ENCODE measurements at places on chromosomes 1 and 21. TPM values are rescaled to one million over a fixed set of nuclear protein-coding genes. Genes with fewer than 3 reads are reported as not detected.

The SPRR2B gene
- not detected for total RNA-seq

The KIAA0040 gene
- 1.3 TPM for total RNA-seq

The LCE1F gene
- not detected for total RNA-seq

The TRIM33 gene
- total RNA-seq: 33.4 TPM

The FAM151A gene
- not detected for total RNA-seq

The B3GALT5 gene
- 0.43 TPM for total RNA-seq

The C21orf58 gene
- 2.9 TPM for total RNA-seq

The AIRE gene
- total RNA-seq: not detected

The SEC22B gene
- total RNA-seq: 143 TPM

The TEX38 gene
- total RNA-seq: not detected

The ZYG11A gene
- total RNA-seq: 0.22 TPM

The PTP4A2 gene
- total RNA-seq: 989 TPM

The ZFP69 gene
- 3.9 TPM for total RNA-seq

The PGLYRP3 gene
- not detected for total RNA-seq

The FALEC gene
- total RNA-seq: not detected

The ANGPTL3 gene
- 0.11 TPM for total RNA-seq

The FAM72D gene
- 0.65 TPM for total RNA-seq

The CCDC181 gene
- 0.78 TPM for total RNA-seq

The PRAMEF17 gene
- total RNA-seq: not detected

The NOL9 gene
- total RNA-seq: 38.3 TPM

The AGT gene
- total RNA-seq: 2.1 TPM

The RPL22 gene
- total RNA-seq: 161 TPM

The KRTAP19-1 gene
- not detected for total RNA-seq

The LRRC38 gene
- total RNA-seq: not detected

The PRR9 gene
- not detected for total RNA-seq

The CLDN17 gene
- not detected for total RNA-seq

The MAEL gene
- total RNA-seq: not detected

The RALGPS2 gene
- 55.4 TPM for total RNA-seq

The HSD3B2 gene
- total RNA-seq: not detected

The TSPAN2 gene
- 7.1 TPM for total RNA-seq

The SH2D2A gene
- total RNA-seq: 0.52 TPM

The MPZ gene
- total RNA-seq: 1.8 TPM

The COL8A2 gene
- 53.4 TPM for total RNA-seq

The FNDC5 gene
- 0.91 TPM for total RNA-seq

The IGSF3 gene
- 2.5 TPM for total RNA-seq

The EIF4G3 gene
- 65.5 TPM for total RNA-seq

The CIART gene
- total RNA-seq: 13.1 TPM

The SH2D1B gene
- not detected for total RNA-seq

The FABP3 gene
- total RNA-seq: 32.3 TPM

The APCS gene
- not detected for total RNA-seq

The FCAMR gene
- total RNA-seq: not detected

The NKAIN1 gene
- 0.32 TPM for total RNA-seq

The GPA33 gene
- not detected for total RNA-seq

The CD1B gene
- total RNA-seq: not detected

The CDKN2C gene
- total RNA-seq: 60.6 TPM

The PPM1J gene
- total RNA-seq: 0.65 TPM

The CRNN gene
- total RNA-seq: not detected

Measured in articular chondrocyte of knee joint (primary cell).